ENCODE measurements at places on chromosomes 12 and 14. TPM values are rescaled to one million over a fixed set of nuclear protein-coding genes. Genes with fewer than 3 reads are reported as not detected.

KRT6A gene
- total RNA-seq: not detected

KRT72 gene
- not detected for total RNA-seq

USP44 gene
- 33.5 TPM for total RNA-seq

SLC4A8 gene
- total RNA-seq: 5.2 TPM

KLRB1 gene
- total RNA-seq: not detected

Data from IMR-90 (cell line).